ENCODE measurements at places on chromosomes 4 and X.

DNA sequence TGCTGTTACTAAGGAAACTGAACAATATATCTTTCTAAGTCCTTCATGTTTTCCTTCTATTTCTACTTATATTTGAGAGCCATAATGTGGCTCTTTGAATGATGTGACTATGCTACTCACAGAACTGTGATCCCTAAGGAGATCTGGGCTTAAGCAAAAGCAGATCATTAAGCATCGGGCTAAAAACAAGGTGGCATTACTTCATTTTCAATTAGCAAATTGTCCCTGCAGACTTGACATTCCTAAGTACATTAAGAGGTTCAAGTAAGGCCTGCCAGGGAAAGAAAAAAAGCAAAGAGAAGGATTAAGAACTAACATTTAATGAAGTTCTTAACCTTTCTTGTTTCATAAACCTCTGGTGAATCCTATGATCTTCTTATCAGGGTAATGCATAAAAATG lies 447.6 kb downstream of the PDGFC start:
- no peak for DNase-seq

GRCh38 chr4:128913228-128913627 lies 103.7 kb downstream of the JADE1 start:
- DNase-seq, result no peak

DNA sequence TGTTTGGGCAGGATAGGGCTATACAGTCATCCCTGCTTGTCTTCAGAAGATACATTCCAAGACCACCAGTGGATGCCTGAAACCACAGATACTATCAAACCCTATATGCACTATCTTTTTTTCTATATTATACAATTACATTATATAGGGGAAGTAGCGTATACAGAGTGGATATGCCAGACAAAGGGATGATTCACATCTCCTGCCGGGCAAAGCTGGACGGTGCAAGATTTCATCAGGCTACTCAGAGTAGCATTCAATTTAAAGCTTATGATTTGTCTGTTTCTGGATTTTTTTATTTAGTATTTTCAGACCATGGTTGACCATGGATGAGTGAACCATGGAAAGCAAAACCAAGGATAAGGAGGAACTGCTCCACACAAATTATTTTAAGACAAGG lies 7.0 kb upstream of the AMTN start:
- DNase-seq, result no peak

GRCh38 chr4:90888571-90888970 lies 761.4 kb downstream of the CCSER1 start:
- no peak for DNase-seq

GRCh38 chr4:48557478-48557877 lies 67.4 kb downstream of the ZAR1 start:
- DNase-seq, result no peak

DNA sequence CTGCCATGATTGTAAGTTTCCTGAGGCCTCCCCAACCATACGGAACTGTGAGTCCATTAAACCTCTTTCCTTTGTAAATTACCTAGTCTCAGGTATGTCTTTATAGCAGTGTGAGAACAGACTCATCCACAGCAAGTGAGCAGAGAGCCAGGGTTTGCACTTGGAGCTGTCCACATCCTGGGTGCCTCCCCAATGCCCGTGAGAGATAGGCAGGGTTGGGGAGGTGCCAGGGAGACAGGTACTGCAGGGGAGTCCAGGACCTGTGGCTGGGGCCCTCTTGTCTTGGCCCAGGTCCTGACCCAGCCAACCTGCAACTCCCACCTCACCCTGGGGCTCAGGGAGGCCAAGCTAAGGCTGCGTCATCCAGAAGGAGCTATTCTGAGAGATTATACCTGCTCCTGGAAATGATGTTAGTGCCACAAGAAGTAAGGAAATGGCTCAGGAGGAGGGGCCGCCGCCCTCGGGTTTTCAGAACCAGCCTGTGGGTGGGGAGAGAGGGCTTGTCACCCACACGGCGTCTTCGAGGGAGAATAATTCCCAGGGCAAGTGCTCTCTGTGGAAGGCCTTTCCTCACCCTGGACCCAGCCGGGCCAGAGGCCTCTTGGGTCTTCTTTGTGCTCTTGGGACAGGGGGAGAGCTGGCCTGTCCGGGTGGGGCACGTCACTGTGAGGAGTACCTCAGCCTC lies 66.5 kb downstream of the ADRA2C start:
- no peak for DNase-seq

DNA sequence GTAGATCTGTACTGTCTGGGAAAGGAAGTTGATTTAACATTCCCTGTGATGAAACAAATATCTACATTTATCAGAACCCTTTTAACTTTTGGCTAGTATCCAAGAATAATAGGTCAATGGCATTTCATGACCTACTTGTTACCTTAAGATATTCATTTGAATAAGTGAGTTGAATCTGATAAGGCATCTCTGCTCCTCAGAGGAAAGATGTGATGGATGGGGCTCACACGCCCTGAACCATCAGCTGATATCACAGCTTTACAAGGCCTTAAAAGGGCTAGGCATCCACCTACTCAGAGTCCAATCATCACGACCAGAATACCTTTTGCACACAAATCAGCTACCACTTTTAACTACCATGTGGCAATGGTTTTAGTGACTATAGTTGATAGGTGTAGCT lies 90.2 kb upstream of the PDLIM3 start:
- no peak for DNase-seq

- no peak for DNase-seq
Observed at GRCh38 chrX:154063234-154063633, 34.3 kb downstream of the MECP2 start.

- DNase-seq, result no peak
Observed at GRCh38 chr4:183391204-183391603, 53.2 kb upstream of the CDKN2AIP start.

DNA sequence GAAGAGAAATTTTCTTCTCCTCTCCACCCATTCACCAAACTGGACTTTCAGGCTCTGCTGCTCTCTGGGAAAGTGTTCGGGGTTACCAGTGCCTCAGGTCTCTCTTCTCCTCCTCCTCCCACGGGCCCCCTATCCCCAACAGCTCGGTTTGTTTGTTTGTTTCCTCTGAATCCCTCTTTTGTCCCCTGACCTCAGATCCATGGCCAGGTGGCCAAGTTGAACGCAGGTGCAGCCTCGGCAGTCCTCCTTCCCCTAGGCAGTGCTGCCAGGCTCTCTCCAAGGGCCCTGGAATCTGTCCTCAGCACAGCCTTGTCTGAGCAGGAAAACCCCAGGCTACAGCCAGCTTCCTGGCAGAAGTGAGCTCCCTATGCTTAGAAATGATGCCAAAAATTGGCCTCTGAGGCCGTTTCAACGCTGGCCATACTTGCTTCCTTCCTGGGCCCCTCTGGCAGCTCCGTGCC lies 60.0 kb downstream of the FHDC1 start:
- no peak for DNase-seq

DNA sequence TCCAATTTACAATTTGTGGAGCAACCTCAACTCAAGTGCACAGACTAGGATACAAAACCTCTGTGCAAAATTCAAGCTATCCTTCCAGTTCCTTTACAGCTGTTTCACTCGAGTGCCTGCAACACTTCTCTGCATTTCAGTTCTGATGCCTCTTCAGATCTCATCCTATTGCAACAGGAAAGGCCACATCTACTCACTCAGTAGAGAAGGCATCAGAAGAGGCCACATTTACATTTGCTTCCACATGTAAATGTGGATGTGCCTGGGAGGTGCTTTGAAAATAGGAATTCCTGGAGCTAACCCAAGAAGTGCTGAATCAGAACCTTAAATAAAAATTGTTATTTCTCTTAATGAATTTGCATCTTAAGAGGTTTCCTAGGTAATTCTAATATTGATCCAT lies 45.8 kb upstream of the SERTM2 start:
- DNase-seq, result no peak

GRCh38 chr4:53103481-53103880 lies 241.4 kb downstream of the RASL11B start:
- no peak for DNase-seq

DNA sequence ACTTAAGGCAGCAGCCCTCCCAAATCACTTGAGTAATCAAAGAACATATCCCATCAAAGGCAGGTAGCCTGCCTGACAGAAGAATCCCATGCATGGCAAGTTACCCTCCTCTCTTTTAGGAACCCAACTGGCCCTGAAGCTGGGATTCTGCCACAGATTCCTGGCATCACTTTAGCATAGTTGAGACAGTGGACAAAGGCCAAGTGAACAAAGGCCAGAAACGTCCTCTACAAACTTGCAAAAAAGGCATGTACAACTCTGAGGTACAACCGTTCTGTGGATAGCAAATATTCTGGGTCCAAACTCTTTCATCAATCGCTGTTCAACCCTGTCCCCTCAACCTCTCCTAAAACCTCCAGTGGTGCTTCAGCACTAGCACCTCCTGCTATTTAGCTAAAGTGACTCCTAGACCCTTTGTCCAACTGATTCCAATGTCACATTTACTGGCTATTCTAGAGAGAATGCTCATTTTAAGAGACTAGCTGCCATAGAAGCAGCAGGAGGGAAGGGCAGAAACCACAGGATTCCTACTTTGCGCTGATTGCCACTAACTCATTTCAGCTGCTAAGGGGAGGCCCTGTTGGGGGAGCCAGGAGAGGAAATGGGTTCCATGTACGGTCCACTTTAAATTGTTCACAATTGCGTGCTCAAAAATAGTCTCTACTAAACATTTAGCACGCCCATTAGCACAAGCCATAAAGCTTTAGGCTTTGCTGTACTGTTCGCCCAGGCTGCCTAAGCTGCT lies 105.9 kb downstream of the SHROOM4 start:
- DNase-seq, result no peak

DNA sequence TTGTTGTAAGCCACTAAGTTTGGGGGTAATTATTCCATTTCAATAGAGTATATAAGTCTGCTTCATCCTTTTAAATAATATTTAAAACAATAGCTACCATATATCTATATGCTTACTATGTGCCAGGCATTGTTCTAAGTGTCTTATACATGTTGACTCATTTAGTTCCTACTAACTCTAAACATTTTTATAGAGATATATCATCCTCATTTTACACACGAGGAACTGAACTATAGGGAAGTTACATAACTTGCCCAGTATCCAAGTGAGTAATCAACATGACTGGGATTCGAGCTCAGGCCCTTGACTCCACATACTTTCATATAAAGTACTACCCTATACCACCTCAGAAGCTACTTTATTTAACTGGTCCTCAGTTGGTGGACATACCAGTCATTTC lies 175.3 kb upstream of the RAI2 start:
- no peak for DNase-seq

DNA sequence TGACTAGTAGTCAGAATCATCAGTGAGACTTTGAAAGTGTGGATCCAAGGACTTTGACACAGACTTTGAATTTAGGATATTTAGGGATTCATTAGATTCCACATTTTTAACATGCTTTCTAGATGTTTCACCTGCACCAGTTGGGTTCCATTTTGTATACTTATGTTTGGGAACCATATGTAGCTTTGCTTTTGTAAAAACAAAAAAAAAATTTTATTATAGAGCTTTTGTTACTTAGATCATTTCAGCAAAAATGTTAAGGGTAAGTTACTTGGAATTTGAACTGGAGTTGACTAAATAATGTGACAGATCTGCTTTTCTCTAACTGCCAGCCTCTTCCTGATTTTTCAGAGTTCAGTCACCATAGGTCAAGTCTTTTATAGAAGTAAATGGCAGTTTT lies 14.6 kb downstream of the PDLIM5 start:
- no peak for DNase-seq
